Stimulated activated CD4-positive, alpha-beta T cell treated with anti-CD3 and anti-CD28 coated beads, Interleukin-2, amount 100 ng/mL, for 48 hours (primary cell): ENCODE measurements at places on chromosomes 1 and 21.

DNA sequence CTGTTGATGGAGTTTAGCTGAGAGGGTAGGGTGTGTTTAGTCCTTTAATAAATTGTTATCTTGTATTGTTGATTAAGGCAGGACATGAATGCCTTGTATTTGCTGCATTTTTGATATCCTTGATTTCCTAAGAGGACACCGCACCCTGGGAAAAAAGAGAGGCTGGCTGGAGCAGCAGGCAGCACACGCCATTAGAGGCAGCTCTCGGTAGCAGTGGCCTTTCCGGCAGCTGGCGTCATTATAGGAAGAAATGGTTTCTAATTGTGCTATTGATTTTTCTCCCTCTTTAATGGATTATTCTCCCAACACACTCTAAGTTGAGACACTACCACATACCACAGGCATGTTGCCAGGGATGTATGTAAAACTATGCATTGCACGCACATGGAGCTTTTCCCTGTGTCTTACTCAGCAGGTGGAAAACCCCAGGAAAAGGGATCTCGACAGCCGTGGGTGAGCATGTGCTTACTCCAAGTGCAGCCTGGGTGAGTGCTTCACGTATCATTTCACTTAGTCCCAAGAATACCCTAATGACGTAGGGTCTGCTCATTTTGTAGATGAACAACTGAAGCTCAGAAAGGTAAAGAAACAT lies 440.4 kb upstream of the RUNX1 start:
- DNase-seq = no peak

DNA sequence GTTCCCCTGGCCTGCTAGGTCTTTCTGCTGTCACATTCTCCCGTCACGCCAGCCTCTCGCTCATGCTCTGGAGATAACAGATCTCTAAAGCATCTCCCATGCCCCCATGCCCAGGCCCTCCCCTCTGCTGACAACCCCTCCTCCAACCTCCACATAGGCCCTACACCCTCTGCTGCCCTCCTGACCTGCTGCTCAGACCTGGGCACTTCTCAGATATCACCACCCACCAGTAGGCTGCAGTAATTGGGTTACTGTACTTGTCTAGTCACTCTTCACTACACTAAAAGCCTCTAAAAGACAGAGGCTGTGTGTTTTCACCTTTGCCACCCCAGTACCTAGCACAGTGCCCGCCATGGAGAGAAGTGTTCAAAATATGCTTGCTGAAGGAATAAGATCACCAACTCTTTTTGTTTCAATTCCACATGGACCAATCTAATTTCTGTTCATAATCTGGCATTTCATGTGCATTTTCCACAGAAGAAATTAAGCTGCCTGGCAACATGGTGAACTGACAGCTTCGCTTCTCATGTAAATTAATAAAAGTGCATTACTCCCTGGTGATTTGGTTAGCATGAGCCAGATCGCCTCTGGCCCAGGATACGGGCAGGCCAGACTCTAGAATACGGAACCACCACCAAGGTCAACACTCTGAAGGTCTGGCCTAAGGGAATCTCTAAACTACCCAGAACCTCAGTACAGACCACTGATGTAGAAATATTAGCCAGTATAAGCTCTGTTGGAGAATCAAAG lies 20.7 kb downstream of the LBR start:
- no peak for DNase-seq

GRCh38 chr1:153533689-153534201 lies 2.0 kb downstream of the S100A6 start:
- DNase-seq = no peak

DNA sequence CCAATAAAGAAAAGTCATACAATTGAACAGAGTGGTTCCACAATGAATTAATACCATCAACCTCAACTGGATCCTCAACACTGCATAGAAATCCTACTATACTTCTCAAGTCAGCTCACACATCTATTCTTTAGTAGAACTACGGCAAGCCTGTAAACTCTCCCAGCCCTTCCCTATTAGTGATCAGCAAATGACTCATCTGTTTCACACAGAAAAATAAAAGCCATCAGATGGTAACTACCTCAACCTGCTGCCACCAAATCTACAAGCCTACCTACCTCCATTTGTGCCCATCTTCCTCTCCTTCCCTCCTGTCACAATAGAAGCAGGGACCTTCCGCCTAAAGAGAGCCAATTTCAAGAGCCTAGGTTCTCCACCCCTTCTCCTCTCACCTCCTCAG lies 63.6 kb downstream of the DMAP1 start:
- no peak for DNase-seq

DNA sequence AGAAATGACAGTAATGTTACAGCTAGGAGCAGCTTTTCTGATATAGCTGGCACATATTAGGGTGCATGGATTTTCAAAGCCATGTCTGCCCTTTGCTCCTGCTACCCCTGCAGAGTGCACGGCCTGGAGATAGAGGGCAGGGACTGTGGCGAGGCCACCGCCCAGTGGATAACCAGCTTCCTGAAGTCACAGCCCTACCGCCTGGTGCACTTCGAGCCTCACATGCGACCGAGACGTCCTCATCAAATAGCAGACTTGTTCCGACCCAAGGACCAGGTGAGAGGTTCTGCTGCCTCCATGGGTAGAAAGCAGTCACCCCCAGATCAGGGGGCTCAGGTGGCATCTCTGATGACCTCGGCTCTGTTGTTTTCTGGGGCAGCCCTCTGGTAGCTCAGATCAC lies 9.8 kb downstream of the MTARC1 start:
- DNase-seq = no peak

GRCh38 chr1:818618-819291 lies 105.0 kb upstream of the SAMD11 start:
- DNase-seq = no peak

GRCh38 chr1:156486421-156487344 lies 13.9 kb downstream of the MEF2D start:
- DNase-seq = no peak

GRCh38 chr21:21547368-21547953 lies 549.3 kb downstream of the NCAM2 start:
- DNase-seq = no peak

GRCh38 chr1:167099851-167100250 lies 6.0 kb downstream of the STYXL2 start:
- no peak for DNase-seq

DNA sequence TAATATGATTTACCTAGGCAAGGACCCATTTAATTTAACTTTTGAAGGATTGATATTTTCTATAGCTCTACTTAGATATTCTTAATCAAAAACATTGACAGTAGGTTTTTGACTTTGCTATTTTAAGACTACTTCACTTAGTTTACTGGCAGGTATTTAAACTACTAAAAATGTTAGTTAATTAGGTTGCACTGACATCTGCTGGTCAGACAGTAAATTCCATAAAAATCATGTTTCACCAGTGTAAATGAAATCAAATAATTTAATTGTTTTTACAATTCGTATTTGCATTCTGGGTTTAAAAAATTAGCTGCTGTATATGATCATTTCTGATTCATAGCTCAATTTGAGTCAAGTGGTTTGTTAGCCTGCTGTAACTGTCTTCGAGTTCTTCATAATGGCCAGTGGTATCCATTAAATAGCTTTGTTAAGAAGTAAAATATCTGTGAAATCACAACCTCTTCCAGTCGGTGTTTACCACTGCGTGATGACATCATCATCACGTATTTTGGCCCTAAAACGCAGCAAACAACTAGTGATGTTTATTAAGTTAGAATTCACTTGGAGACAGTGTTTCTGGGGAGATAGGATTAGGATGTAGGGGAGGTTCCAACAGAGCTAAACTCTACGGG lies 26.2 kb downstream of the EXTL2 start:
- DNase-seq = no peak

- no peak for DNase-seq
These were observed 1.5 kb upstream of the KCNH1 start for GRCh38 chr1:211135342-211135950.

DNA sequence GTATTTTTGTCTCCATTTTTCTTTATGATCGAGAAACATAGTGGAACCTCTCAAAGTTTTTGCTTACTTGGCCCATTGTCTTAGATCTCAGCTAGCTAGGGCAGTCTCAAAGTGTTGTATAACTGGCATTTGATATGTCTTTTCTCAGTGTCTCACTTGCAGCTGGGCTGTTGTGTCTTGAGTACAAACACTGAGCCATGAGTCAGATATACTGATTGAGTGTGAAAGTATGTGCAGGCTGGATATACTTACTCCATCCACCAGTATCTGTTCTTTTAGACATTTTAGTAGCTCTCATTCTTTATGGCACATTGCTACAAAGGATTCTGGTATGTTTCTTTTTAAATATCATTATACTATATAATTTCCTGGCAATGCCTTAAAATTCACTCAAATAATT lies 14.3 kb upstream of the GPR52 start:
- DNase-seq = no peak

- no peak for DNase-seq
These were observed 204.9 kb upstream of the USP24 start for GRCh38 chr1:55420026-55420425.

DNA sequence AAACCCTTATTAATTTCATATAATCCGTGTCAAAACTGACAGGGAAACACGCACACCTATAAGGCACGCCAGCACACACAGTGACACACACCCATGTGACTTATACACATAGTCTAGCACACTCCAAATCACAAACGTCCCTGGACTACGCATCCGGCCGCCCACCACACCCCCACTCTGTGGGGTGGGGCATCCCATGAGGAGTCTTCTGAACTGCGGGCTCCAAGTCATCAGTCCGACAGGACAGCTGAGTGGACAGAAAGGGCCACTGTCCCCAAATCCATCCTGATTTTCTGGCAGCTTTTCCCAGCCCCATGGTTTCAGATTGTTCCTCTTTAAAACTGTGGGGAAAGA lies 829 bp downstream of the PEA15 start:
- peak; percentile 44 for DNase-seq

DNA sequence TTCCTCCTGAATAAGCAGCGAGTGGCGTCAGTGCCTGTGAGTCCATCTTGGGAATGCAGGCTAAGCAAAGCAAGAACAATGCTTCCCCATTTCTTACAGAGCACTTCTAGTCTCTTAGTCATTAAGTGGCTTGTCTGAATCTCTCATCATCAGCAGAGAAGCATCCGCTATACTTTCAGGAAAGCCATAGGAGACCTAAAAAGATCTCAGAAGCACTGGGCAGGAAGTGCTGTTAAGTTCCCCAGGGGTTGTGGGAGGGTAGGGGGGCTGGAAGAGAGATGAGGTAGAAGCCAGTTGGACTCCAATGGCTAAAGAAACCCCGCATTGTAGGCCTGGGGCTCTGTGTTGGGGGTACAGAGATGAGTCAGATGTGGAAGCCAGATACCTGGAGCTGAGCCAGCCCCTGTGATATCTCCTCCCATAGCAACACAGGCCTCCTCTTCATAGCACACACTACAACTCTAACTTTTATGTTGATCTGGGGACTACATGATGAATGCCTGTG lies 44.9 kb downstream of the SYT6 start:
- DNase-seq = no peak

- DNase-seq = no peak
These were observed 1.2 kb downstream of the ZDHHC18 start for GRCh38 chr1:26827663-26828062.

- no peak for DNase-seq
These were observed 96.5 kb downstream of the SMYD2 start for GRCh38 chr1:214377485-214377884.

- DNase-seq = no peak
These were observed 18.1 kb upstream of the SLC44A3 start for GRCh38 chr1:94801919-94802546.

GRCh38 chr1:205481629-205482151 lies 22.8 kb upstream of the CDK18 start:
- DNase-seq = no peak

DNA sequence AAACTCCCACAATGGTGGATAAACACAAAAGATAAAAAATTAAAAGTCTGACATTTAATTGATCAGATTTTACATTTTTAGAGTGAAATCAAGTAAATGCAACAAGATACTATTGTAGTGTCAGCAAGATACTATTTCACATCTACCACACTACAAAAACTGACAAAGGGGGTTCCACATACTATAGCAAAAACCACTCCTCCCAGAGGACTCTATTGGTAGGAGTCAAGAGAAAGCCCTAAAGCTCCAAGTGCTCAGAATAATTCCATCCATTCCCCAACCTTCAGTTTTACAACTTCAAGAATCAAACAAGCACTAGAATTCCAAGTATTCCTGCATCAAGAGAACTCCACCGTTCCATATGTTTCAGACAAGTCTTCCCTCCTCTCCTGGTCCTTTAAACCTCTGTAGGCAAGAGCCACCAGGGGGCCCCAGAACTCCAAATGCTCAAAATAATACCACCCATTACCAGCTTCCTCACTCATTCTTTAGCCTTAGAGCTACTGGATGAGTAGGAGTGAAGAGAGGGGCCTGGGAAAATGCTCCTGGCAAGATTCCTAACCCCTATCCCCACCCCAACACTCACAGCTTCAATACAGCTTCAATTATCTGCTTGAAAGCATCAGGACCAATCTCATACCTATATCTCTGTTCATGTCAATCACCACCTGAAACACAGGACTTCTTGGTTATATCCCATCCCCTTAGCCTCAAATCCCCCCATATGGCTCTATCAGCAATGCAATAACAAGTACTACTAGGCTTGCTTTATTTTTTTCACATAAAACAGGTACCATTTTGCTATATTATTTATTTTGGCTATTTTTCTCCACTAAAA lies 9.9 kb downstream of the TOR1AIP2 start:
- DNase-seq = peak; percentile 19

DNA sequence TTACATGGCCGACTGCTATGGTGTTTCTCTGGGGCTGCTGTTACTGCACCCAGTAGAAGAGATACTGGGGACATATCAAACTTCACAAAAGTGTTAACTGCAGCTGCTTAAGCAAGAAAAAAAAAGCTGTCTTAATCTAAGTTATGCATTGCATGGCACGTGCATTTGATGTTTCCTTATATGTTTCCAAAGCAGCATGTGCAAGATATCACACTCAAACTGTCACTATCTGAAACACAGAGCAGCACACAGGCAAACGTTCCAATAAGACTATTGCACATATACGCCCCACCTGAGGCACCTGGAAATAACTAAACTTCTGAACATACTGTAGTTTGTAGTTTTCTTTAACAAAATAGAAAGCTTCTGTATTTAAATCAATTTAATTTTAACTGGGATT lies 671.4 kb upstream of the ADGRL2 start:
- DNase-seq = no peak

DNA sequence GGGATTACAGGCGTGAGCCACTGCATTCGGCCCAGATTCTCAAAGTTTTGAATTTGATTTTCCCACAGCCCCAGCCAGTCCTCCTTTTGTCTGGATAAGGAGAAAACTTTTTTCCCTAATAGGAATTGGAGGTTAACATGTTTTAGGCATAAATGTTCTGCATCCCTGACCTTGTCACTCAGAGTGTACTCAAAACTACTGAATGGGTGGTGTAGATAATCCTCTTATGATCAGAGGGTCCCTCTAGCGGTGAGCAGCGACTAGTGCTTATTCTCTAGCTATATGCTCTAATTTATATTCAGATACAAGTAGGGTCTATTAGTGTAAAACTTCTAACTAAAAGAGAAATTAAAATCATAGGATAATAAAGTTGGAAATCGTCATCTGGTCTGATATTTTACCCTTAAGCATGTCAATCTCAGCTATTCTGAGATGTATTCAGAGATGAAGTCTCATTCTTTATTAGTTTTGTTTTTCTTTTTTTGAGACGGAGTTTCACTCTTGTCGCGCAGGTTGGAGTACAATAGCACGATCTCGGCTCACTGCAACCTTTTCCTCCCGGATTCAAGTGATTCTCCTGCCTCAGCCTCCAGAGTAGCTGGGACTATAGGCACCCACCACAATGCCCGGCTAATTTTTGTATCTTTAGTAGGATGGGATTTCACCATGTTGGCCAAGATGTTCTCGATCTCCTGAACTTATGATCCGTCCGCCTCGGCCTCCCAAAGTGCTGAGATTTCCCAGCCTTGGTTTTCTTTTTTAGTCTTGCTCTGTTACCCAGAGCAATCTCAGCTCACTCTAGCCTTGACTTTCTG lies 2.7 kb upstream of the PSMD4 start:
- peak; percentile 44 for DNase-seq
